Esophagus squamous epithelium (tissue), 5 donors: ENCODE measurements at places on chromosomes 2 and 18.

DNA sequence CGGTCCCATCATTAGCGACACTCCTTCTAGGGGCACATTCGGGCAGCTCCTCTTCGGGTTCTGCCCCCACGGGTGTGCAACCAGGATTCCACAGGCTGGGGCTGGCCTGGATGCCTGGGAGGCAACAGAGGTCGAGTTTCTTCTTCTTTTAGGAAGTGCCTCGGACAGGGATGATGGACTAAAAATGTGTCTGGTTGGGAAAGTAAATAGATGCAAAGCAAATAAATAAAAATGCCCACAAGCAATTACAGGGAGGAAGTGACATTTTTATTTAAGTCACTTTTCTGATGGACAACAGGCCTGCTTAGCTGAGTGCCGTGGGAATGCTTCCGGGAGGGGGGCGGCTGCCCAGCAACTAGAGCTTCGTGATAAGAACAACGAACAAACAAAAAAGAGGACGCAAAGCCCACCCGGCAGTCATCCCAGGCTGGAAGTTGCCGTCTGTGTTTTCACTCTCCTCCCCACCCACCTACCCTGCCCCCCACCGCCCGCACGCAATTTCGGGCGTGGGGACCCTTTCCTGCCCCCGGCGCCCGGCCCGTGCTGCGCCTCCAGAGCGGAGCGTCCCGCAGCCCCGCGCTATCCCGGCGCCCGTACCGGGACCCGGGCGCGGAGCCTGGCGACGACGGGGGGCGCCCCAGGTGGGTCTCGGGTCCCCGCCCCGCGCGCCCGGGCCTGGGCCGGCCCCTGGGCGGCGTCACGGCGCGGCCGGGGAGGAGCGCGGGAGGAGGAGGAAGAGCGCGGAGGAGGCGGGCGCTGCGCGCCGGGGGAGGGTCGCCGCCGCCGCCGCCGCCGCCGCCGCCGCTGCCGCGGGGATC, 412 bp upstream of the NCK2 start:
- no peak for DNase-seq

GRCh38 chr2:138028538-138028937, 64.3 kb downstream of the HNMT start:
- DNase-seq = no peak

DNA sequence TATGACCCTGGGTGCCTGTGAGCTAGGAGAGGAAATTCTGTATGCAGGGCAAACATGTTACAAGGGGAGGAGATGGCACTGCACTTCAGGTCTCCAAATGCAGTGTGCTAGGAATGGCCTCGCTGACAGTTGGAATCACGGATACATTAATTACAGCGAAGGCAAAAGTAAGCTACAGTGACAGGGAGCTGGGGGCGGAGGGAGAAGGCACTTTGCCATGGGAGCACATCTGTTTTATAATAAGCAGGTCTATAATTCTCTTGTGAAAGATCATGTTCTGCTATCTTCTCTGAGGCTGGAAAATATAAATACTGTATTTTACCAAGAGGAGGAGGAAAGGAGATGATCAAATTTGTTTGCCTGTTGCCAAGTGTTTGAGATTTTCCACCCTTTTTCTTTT, 56.3 kb upstream of the FZD5 start:
- DNase-seq = no peak

DNA sequence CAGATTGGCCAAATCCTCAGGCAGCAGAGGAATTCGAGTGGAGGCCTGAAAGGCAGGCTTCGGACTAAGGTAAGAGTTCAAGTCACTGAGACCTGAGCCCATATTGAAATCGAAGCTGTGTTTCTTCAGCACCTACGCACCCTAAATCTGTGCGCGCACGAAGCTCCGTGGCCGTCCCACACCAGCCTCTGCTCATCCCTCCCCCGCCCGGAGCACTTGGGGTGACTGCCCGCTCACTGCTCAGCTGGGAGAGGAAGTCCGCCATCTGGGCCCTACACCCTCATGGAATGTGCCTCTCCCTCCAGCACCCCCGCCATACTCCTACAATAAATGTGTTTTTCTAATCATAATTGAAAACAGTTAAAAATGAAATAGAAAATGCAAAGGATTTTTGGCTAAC, 734.5 kb downstream of the GALR1 start:
- DNase-seq = no peak

DNA sequence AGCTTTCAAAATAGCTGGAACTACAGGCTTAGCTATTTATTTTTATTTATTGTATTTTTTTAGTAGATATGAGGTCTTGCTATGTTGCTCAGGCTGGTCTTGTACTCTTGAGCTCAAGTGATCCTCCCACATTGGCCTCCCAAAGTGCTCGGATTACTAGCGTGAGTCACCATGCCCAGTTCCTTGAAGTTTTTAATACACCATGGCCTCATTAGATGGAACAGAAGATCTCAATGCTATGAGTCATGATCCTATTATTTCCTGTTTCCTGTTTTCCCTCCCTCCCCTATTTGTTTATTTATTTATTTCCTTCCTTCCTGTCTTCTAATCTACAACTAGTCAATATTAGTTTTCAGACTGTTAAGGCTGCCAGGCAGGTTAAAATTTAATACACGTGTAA, 309.0 kb downstream of the CMPK2 start:
- DNase-seq = no peak

- DNase-seq = no peak
Measured at GRCh38 chr2:222731201-222731621, 59.8 kb downstream of the MOGAT1 start.
